HuH-7 (cell line): ENCODE measurements at places on chromosomes 2 and 18.

DNA sequence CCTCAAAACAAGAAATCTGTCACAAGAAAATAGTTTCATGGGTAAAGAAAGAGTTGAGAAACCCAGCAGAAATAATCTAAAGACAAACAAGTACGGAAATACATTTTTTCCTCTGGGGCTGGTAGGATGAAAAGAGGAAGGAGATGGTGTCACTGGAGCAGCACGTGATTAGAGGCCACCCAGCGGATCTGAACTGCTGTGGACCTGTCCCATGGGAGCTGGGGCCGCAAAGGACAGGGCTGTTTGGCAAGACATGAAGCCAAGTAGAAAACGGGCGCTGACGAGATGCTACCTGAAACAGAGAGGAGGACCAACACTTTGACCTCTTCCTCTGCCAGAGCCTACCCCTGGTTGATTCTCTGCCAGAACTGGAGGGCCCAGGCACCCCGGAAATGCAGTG, 295.4 kb upstream of the ATP5MC3 start:
- no peak for DNase-seq

GRCh38 chr2:188437537-188437936, 145.9 kb downstream of the GULP1 start:
- DNase-seq: no peak

GRCh38 chr2:85655961-85656417, 12.0 kb downstream of the SFTPB start:
- DNase-seq: no peak

DNA sequence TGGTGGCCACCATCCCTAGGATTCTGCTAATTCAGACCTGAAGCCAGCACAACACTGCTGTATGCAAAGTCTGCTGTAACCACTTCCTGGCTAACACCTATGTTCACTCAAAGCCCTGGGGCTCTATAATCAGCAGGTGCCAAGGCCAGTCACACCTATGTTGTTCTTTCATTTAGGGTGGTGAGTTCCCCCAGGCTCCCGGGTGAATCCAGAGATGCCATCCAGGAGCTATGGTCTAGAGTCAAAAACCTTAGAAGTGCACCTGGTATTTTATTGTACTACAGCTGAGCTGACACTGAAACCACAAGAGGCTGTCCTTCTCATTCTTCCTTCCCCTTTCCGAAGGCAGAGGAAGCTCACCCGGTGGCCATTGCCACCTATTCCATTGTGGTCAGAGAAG, 46.2 kb upstream of the CCDC141 start:
- no peak for DNase-seq

DNA sequence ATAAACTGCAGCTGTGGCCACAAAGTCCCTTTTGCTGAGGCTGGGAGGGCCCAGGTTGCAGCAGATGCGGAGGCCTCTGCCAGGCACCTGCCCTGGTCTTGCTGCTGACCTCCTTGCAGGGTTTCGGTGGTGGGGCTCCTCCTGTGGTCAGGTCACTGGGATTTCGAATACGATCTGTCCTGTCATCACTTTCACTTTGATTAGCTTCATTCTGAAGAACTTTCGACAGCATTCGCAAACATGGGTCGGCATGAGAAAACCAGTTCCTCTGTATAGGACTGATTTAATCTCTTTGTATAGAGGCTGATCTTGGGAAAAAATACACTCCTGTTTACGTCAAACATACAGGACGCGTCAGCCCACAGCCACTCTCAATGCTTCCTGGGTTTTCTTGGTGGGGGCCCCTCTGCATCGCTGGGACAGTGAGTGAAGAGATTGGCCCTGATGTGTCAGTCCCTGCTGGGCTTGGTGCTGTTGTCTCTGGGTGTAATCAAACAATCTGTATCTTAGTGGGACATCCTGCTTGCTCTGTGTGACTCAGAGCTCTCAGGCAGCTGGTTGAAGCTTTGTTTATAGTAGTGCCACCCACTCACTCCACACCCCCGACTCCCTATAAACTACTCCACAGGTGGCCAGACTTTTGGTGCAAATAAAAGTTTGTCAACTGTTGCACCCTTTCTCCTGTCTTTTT, 209.4 kb upstream of the CXCR4 start:
- DNase-seq: no peak

- no peak for DNase-seq
Observed at GRCh38 chr18:79604913-79605880, 74.4 kb upstream of the CTDP1 start.

DNA sequence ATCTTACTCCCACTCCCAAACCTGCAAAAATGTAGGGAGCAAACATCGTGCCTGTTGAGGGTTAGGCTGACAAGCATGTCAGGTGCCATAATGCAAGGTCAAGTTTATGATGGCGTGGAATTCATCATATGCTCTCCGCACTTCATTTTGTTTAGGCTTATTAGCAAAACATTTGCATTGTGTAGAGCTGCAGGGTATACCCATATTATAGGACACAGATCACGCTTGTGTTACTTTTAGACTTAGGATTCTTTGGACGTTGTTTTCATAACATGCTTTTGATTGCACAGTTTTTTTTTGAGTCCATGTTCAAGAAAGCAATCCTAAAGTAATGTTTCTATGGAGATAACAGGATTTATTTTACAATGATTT, 22.9 kb downstream of the MBP start:
- no peak for DNase-seq

- DNase-seq: peak; percentile 39
Observed at GRCh38 chr2:25168256-25169072, at the start of gene POMC. POMC (minus strand) TSS chr2:25168580; CDS start chr2:25164772, 3,808 bp downstream.

DNA sequence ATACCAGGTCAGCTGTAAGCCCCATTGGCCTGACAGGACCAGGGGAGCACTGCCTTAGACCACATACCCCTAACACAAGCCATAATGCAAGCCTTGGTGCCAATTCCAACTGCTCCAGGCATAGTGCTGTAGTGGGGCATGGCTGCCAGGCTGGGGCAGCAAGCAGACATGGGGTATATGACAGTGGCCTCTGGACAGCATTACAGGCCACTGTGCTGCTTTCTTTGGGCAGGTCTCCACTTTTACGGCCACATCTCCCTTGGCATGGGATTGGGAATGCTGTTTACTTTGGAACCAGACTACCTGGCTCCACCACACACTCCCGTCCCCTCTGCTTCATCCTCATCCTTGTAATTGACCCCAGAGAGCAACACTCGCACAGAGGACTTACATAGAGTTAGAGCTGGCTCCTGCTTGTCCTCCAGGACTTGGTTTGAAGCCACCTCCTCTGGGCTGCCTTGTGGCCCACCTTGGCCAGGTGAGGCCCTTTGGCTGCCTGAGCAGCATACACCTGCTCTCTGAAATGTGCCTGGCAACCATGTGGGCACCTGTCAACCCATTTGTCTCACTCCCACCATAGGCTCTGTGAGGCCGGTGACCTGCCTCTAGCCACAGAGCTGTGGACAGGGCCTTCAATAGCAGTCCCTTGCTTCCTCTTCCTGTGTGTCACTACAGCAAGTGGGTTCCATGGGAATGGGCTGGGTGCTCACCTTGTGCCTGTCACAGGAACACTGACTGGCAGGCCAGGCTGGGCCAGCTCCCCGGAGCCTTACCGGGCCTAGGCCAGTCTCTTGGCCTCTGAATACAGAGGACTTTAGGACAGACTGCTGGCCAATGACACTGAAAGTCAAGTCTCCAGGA, 262.6 kb upstream of the HS6ST1 start:
- DNase-seq: no peak

DNA sequence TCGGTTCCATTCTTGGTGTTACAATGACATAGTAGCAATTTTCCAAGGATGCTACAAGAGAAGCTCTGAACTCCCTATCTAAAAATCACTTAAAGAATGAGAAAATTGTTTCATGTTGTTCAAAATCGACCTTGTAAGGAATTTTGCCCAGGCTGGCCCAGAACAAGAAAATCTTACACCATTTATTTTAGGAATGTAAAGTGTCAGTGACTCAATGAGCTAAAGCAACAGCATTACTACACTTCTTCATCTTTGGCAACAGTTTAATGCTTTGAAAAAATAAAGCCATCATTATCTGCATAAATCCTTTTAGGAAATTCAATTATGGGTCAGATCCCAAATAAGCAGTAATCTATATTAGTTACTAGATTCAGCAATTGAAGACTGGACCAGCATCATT, 38.6 kb downstream of the SLC25A12 start:
- DNase-seq: no peak
